ENCODE measurements at places on chromosomes 16 and 17.

DNA sequence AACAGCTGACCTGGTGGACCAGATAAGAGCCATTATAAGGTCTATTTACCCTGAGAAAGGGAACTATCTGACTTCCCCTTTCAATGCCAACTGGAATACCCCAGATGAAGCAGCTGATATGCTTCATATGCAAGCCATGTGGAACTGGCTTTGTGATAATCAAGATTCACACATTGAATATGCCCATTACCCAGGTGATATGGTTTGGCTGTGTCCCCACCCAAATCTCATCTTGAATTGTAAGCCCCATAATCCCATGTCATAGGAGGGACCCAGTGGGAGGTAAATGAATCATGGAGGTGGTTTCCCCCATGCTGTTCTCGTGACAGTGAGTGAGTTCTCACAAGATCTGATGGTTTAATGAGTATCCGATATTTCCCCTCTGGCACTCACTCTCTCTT is 42.1 kb downstream of the IKZF3 start:
- no peak for DNase-seq

DNA sequence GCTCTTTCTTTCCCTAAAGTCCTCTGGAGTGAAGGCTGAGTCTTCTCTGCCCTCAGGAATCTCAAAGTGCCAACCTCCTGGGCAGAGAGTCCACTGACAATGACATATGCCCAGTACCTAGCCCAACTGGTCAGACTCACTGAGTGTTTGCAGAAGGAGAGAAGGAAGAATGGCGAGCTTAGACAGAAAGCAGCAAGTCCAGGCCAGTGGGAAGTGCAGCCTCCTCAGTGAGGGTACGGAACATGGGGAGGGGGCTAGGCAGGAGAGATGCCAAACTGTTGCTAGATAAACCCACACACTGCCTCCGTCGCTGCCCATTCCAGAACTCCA is 678 bp downstream of the EXOC7 start:
- DNase-seq = no peak

GRCh38 chr17:79452706-79453105 is 158.1 kb downstream of the RBFOX3 start:
- DNase-seq = no peak

DNA sequence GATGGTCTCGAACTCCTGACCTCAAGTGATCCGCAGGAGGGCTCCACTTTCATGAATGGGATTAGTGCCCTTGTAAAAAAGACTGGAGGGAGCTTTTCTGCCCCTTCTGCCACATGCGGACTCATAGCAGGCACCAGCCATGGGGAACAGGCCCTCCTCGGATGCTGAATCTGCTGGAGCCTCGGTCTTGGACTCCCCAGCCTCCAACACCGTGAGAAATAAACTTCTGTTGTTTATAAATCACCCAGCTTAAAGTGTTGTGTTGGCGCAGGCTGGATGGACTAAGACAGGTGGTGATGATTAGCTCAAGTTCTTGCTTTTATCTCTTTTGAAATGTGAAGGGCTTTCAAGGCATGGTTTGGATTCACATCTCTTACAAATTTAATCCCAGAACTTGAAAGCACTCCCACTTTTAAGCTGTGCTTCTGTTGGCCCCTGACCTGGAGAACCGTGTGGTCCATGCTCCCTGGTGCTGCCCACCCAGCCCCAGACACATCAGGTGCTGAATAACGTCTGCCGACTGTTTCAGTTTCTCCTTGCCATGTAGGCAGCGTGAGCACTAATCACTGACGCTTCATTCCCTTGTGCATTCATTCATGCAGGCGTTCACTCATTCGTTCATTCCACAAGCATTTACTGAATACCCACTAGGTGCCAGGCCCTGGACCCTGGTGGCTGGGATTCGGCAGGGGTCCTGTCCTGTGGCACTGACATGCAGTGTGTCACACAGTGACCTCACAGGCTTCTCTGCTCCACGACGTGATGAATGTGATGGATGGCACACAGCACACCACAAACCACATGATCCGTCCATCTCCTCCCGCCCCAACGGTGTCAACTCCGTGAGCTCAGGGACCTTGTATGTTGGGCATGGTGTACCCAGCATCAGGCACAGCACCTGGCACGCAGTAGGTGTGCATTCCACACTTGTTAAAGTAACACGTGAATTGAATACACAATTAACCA is 8.9 kb downstream of the CIBAR2 start:
- DNase-seq = no peak

GRCh38 chr16:9415545-9415944 is 324.1 kb downstream of the HAPSTR1 start:
- DNase-seq = no peak

DNA sequence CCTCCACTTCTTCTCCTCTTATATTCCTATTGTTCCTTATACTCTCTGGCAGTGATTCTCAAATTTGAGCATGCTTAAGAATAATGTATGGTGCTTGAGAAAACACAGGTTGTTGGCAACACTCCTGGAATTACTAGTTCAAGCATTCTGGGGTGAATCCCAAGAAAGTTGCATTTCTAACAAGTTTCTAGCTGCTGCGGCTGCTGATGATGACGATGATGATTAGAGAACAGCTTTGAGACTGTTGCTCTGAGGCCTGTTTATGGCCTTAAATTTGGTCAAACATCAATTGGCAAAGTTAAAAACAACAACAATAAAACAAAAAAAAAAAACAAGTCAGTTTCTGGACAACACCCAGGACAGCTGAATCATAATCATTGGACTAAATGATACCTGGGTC is 961.9 kb downstream of the CDH11 start:
- DNase-seq = no peak

GRCh38 chr16:70269471-70269870 is 17.7 kb upstream of the EXOSC6 start:
- DNase-seq = no peak

DNA sequence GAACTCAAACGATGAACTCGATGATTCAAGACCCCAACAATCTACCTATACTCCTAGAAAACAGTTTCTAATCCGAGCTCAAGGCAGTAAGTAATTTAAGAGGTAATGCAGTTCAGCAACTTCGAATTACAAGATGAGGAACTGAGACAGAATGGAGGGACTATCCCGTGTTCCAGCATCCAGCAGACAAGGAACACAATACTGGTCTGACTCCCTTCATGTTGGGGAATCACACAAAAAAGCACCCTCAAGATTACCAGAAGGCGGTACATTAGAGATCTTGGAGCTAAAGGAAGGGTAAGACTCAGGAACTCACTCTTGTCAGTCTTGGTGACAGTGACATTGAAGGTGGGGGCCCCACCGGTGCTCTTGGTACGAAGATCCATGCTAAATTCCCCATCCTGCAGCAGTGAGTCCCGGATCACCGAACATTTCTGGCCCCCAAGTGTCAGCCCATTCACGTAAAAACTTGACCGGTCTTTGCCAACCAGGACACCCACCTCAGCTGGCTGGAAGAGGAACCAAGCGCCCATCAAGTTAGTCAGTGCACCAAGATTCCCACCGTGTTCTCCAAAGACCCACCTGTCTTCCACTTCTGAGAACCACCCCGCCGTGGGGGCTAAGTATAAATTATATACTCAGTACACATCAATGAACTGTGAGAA is 1.9 kb downstream of the PFN1 start:
- no peak for DNase-seq

DNA sequence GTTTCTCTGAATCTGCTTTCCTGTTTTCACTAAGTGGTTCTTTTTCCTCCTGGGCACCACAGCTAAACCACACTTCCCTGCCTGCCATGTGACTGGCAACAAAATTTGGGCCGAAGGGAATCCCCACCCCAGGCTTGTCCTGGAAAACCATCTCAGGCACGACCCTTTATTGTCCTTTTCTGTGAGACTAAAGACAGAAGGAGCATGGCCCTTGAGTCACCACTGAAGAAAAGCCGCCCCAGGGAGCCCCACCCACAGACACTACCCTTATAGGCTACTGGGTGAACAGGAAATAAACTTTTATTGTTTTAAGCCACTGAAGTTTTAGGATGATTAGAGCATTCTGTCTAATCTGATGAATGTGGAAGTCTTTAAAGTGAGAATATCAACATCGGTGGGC is 88.6 kb upstream of the BRD7 start:
- DNase-seq = no peak

DNA sequence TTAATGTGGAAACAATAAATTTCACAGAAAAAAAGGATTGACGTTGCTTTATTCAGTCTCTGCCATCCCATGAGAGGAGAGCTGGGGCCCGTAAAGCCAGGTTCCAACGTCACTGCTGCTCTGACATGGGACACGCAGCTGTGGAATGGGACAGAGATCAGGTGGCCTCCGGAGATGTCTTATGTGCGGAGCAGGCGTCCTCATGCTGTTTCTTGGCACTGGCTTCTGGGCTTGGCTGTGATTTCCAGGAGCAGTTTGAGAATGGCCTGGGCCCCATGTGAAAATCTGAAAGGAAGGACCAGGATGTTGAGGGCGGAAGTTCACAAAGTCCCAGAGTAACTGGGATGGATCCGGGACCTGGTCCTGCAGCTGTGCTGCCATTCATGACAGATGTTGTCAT is 32.4 kb downstream of the NDEL1 start:
- no peak for DNase-seq

- no peak for DNase-seq
Measured at GRCh38 chr17:60371818-60372510, 20.0 kb downstream of the USP32 start.

GRCh38 chr16:57084996-57085395 is 7.4 kb upstream of the CPNE2 start:
- DNase-seq = no peak

- DNase-seq = no peak
Measured at GRCh38 chr16:64617836-64618476, 503.9 kb downstream of the CDH11 start.

DNA sequence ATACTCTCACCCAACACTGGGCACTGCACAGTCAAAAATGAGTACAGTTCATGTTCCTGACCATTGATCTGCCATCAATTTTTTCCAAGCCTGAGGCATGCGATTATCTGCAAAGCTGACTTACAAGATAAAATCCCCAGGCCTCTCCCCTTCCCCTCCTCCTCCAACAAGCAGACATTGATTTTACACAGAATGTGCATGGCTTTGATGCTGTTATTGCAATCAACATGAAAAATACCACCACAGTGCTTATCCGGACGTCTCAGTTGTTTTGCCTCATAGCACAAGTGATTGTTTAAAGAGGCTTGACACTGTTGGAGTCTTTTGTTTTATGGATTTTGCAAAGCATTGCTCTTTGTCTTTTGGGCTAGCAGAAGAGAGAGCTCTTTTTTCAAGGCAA is 163.8 kb downstream of the TOX3 start:
- DNase-seq = no peak

GRCh38 chr16:72858665-72859493 is 189.0 kb downstream of the ZFHX3 start:
- no peak for DNase-seq

DNA sequence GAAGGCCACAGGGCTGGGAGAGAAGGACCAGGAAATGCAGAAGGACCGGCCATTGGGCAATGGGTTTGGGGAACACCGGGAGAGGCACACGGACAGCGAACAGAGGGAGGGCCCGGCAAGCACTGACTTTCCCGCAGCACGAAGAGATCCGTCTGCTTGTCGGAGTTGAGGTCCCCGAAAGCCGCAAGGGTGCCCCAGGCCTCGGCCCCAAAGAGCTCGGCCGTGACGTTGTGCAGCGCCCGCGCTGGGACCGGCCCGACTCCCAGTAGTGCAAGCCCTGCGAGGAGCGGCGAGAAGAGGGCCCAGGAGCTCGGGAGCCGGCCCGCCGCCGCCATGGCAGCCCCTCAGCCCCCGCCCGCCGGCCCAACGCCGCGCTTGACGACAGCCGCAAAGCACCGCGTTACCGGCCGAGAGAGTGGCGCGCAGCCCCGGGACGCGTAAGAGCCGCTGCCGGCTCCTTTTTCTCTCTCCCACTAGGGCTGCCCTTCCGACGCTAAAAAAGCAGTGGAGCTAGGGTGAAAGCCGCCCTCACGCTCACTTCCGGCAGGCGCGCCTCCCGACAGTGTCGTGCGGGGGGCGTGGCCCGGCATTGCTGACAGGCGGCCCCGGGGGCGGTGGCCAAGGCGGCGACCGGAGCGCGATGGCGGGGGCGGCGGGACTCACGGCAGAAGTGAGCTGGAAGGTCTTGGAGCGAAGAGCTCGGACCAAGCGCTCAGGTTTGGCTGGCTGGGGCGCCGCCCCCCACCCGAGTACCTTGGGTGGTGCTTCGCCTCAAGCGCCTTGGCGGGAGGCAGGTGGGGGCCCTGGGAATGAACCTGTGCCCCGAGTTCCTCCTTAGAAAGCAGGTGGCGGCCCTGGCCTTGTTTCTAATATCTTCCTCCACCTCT is at the start of the genes ITFG1 and PHKB:
TSS of gene ITFG1 (minus strand) at position 353 of the 887 bp plus-strand sequence. CDS start at position 335, 18 bp downstream.
TSS of gene PHKB (plus strand) at position 621 of the 887 bp plus-strand sequence. CDS start at position 641, 20 bp downstream.
- peak; percentile 92 for DNase-seq

DNA sequence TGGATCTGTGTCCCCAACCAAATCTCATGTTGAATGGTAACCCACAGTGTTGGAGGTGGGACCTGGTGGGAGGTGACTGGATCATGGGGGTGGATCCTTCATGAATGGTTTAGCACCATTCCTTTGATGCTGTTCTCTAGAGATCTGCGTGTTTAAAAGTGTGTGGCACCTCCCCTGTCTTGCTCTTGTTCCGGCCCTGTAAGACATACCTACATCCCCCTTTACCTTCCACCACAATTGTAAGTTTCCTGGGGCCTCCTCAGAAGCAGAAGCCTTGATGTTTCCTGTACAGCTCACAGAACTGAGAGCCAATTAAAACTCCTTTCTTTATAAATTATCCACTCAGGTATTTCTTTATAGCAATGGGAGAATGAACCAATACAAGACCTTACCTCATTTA is 257.7 kb downstream of the XYLT1 start:
- no peak for DNase-seq

GRCh38 chr17:75776386-75777295 is 8.0 kb upstream of the UNK start:
- DNase-seq = no peak

GRCh38 chr16:2081201-2082084 is 33.7 kb downstream of the TSC2 start:
- no peak for DNase-seq

GRCh38 chr17:69575346-69575761 is 160.9 kb downstream of the MAP2K6 start:
- no peak for DNase-seq

- DNase-seq = no peak
Measured at GRCh38 chr17:39026980-39027451, 59.8 kb upstream of the FBXO47 start.

DNA sequence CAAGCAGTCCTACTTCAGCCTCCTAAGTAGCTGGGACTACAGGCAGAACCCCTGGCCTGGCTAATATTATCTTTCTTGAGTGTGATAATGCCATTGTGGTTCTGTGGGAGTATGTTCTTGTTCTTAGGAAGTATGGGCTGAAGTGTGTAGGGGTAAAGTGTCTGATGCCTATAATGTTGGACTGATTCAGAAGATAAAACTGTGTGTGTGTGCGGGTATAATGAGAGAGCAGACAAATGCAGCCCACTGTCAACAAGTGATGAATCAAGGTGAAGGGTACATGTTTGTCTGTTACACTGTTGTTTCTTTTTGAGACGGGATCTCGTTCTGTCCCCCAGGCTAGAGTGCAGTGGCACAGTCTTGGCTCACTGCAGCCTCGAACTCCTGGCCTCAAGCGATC is 127.5 kb downstream of the CLEC16A start:
- DNase-seq = no peak

DNA sequence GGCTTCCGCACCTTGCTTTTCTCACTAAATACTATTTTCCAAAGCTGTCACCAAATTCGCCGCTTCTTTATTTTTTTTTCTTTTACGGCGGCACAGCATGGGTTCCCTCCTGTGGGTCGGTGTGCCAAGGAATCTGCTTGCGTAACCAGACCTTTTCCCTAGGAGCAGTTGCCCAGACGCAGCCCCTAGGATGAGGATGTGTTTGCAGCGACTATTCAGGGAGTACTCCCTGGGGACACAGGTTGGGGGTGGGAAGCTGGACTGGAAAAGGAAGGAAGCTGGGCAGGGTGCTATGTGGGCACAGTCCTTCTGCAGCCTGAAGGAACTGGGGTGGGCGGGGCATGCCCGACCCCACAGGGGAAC is 49.0 kb upstream of the ZCCHC14 start:
- no peak for DNase-seq
